ENCODE measurements at places on chromosomes 7 and 10. TPM values are rescaled to one million over a fixed set of nuclear protein-coding genes. Genes with fewer than 3 reads are reported as not detected.

DNA sequence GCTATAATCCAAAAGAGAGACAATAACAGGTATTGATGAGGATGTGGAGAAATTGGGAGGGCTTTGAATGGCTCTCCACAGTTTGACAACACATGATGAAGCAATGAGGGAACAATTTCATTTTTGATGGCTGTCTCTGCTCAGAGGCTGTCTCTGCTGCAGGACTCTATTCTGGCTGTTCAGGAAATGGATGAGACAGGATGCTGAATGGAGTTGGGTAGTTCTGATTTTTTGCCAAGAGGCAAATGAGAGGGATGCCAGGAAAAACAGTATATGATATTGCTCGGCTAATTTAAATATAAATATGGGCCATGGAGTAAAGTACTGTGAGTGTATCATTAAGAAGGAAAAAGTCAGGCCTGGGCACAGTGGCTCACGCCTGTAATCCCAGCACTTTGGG is 16.8 kb downstream of the APBB1IP start:
- H3K27ac ChIP-seq = peak overlapping the region; percentile 64
- no peak for DNase-seq
- peak overlapping the region; percentile 18 for H3K4me3 ChIP-seq

DNA sequence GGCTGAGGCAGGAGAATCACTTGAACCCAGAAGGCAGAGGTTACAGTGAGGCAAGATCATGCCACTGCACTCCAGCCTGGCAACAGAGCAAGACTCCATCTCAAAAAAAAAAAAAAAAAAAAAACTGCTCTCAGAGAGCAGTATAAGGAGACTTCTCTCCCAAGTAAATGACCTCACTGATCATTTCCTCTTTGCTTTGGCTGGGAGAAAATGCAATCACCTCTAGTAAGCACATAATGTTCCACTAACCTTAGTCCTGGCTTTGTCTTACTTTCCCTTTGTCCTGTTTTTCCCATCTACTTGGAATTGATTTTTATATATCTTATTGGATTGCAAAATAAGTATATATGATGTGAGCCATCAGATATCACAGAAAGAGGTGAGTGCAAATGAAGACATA is 2.5 kb downstream of the SLC25A13 start:
- peaks cover 6% of the 10 kb centered on the region for H3K27me3 ChIP-seq
- peaks cover 38% of the 10 kb centered on the region for H3K4me1 ChIP-seq
- peaks cover 6% of the 10 kb centered on the region for H3K36me3 ChIP-seq
- H3K27ac ChIP-seq = no peak overlapping the region
- H3K4me3 ChIP-seq = no peak overlapping the region

Gene TSPAN15
- 0.66 TPM for total RNA-seq

Gene GLI3
- total RNA-seq = not detected

GRCh38 chr7:78039790-78040776 is 241.5 kb downstream of the PHTF2 start:
- peak; percentile 51 for DNase-seq
- H3K27me3 ChIP-seq = peaks cover 26% of the 10 kb centered on the region
- H3K4me3 ChIP-seq = no peak overlapping the region
- H3K36me3 ChIP-seq = no peaks in the 10 kb centered on the region
- no peak overlapping the region for H3K27ac ChIP-seq

GRCh38 chr10:129063877-129064276 is 403.2 kb upstream of the MGMT start:
- no peak overlapping the region for H3K4me3 ChIP-seq
- peaks cover 11% of the 10 kb centered on the region for H3K4me1 ChIP-seq
- no peaks in the 10 kb centered on the region for H3K27me3 ChIP-seq
- H3K36me3 ChIP-seq = no peaks in the 10 kb centered on the region
- no peak overlapping the region for H3K27ac ChIP-seq
- DNase-seq = no peak

Measured in activated naive CD8-positive, alpha-beta T cell treated with anti-CD3 and anti-CD28 coated beads for 36 hours (primary cell).